Thoracic aorta (tissue), 2 donors: ENCODE measurements at places on chromosomes 4 and X.

GRCh38 chr4:71004281-71004851 is 10.9 kb downstream of the DCK start:
- DNase-seq = no peak

DNA sequence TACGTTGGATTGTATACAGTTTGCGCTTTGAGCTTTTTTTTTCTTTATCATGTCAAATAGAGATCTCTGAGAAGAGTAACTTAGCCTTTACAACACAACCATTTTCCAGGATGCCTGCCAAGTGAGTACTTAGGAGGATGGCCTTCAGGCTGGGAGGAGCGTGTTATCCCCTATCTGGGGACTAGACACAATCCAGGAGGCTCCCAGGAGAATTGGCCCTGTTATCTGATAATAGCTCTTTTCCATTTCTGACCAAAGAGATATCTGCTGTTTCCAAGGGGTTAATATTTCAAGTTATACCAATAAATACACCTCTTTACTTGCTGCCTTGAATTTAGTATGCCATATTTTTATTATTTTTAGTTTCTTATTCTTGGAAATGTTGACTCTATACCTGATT is 169.5 kb upstream of the SMARCAD1 start:
- DNase-seq = no peak

- DNase-seq = no peak
Observed at GRCh38 chr4:36081185-36081584, 163.1 kb downstream of the ARAP2 start.

GRCh38 chr4:184282895-184283654 is 65.4 kb upstream of the ENPP6 start:
- DNase-seq = no peak

- no peak for DNase-seq
Observed at GRCh38 chr4:157558016-157558415, 337.5 kb downstream of the GRIA2 start.

DNA sequence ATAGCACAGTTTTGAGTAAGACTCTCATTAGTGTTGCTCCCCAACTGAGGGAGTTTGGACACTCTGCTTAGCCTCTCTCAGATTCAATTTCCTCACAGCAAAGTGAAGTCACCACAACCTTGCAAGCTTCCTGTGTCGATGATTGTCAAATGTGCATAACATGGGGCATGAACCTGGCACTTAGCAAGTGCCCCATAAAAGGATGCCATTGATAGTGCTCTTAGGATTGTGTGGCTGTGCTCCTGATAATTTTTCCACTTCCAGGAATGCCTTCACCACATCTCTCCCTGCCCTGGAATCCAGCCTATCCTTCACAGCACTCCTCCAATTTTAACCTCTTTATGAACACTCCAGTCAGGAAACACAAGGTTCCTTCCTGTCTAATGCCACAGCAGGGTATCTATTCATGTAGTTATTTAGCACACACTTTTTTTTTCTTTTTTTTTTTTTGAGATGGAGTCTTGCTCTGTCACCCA is 309.4 kb downstream of the PPP3CA start:
- DNase-seq = no peak

DNA sequence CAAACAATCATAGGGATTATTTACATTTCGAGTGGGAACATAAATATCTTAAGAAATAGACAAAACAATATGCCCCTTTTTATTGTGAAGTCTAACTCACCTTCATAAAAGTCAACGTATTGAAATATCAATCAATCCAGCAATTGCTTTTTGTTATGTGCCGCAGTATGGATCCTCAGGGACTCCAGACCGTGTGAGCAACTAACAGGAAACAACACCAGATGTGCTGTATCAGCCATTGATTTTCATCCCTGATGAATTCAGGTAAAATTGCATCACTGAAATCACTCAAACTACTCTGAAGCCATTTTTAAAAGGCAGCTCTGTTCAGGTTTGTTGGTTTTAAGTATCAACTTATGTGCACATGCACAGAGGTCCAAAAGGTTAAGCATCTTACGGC is 197.3 kb upstream of the FAT1 start:
- no peak for DNase-seq

- DNase-seq = no peak
Observed at GRCh38 chr4:95362906-95363558, 185.7 kb downstream of the UNC5C start.

GRCh38 chr4:2535376-2536192 is 863 bp upstream of the FAM193A start:
- DNase-seq = peak; percentile 33

DNA sequence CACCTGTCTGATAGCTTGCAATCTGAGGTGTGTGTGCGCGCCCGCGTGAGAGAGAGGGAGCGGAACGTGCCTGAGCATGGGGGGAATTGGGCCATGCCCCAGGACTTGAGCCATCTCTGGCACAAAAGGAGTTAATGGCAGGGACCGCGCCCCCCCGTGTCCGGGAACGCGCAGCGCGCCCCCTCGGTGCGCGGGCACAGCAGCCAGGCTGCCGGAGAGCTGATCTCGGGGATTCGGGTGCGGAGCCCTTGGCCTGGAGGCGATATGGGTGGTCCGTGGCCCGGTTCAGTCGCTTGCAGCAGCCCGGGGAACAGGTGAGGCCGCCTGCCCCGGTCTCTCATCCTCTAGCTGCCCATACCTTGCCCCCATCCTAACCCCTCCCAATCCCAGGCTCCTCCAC is at the start of gene NLGN3:
NLGN3 (plus strand) TSS at position 191 of the 400 bp plus-strand sequence. CDS start 2,909 bp downstream, outside the sequence.
- no peak for DNase-seq

DNA sequence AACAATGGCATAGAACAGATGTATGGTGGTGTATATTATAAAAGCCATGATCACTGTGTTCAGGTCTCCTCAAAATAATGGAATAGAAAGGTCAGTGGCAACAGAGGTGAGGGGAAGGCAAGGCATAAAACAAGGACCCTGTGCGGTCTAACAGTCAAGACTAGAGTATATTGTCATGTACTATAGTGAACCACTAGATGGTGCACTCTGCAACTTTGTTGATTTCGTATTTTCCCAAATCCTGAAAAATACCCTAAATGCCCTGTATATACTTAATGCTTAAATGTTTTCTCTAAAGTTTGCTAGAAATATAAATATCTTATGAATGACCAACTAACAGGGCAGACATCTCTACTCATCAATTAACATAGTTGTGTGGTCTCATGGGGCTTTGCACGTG is 453.0 kb downstream of the PCDH11X start:
- no peak for DNase-seq

DNA sequence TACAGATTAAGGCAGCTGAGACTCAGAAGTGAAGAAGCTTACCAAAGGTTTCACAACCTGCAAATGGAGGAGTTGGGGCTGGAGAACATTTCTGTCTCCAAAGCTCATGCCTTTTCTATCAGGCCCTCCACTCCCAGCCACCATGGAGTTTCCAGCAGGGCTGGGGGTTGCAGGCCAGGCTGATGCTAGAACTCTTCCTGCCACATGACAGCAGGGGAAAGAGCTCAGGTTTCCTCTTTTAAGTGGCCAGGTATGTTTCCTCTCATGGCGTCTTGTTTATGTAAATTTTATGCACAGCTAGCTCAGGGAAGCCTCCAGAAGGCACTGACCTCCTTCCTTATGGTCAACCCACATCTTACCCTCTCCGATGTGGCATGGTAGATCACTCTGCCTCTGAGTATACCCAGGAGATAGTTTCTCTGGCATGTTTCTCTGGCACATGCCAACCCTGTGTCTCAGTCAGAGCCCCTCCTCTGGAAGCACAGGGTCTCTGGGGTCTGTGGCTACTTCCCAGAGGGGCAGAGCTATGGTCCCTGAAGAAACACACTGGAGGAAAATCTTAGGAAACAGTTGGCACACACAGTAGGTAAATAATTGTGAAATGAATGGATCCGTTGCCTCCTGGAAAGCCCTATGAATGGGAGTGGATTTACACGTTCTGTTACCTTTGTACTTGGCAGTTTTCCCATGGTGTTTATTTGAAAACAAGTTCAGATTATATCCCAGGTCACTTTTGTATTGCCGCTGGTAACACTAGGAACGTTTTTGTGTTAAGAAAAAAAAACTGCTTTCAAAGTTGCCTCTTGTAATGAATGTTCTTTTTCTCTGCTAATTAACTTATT is 28.9 kb downstream of the PDK3 start:
- no peak for DNase-seq

- DNase-seq = no peak
Observed at GRCh38 chr4:177528620-177529019, 86.4 kb upstream of the AGA start.

- DNase-seq = no peak
Observed at GRCh38 chrX:109742722-109743121, 9.7 kb upstream of the ACSL4 start.

GRCh38 chr4:74440356-74440755 is 4.6 kb upstream of the AREG start:
- no peak for DNase-seq

GRCh38 chrX:136497556-136498052 is at the start of gene HTATSF1:
Gene HTATSF1 (plus strand): TSS chrX:136497592. CDS start chrX:136497685, 93 bp downstream.
- no peak for DNase-seq

GRCh38 chr4:13917015-13917414 is 289.5 kb upstream of the BOD1L1 start:
- no peak for DNase-seq

- DNase-seq = no peak
Observed at GRCh38 chrX:20373063-20373462, 106.4 kb upstream of the RPS6KA3 start.

DNA sequence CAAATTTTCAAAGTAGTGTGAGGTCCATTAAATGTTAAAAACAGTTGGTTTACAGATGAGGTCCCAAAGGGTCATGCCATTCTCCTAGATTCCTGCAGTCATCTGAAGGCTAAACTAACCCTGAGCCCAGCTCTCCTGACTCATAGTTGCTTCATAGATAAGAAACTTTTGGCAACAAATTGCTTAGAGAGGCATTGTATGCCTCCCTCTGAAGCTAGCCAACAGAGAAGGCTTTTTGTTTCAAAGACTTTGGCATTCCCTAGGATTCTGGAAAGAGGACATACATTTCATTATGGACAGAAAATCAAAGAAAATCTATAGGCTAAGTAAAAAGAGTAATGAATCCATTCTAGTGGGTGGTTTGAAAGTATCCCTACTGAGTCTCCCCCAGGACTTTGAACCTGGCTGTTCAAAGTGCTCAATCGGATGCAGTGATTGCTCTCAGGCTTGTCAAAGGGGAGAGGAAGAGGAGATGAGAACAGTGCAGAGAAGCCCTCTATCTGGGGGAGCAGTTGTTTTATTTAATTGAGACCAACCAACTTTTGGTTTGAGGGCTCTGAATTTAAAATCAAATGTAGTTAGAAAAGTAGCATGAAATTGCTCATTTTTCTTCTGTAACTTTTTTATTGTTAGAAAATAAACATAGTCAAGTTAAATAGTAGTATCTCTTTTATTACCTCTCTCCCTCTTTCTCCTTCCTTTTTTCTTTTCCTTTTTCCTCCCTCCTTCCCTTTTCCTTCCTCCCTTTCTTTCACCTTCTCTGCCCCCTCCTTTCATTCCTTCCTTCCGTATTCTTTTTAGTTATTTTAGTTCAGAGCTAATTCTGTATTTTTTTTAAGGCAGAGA is 72.3 kb upstream of the ZNF518B start:
- no peak for DNase-seq

DNA sequence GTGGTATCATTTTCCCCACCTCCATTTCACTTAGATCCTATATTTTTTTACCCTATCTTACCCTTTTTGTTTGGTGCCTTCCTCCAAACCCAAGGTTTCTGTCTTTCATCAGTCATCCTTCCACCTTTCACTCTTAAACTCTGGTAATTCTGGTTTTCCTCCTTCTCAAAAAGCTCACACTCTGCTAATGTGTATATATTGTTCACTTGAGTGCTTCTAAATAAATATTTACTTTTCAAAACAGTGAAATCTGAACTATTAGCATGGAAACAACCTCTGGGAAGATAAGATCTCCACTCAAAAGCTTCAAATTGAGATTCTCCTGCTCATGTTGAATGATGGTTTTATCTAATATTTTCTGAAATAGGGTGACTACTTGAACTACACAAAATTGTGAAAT is 21.5 kb downstream of the XIAP start:
- no peak for DNase-seq

DNA sequence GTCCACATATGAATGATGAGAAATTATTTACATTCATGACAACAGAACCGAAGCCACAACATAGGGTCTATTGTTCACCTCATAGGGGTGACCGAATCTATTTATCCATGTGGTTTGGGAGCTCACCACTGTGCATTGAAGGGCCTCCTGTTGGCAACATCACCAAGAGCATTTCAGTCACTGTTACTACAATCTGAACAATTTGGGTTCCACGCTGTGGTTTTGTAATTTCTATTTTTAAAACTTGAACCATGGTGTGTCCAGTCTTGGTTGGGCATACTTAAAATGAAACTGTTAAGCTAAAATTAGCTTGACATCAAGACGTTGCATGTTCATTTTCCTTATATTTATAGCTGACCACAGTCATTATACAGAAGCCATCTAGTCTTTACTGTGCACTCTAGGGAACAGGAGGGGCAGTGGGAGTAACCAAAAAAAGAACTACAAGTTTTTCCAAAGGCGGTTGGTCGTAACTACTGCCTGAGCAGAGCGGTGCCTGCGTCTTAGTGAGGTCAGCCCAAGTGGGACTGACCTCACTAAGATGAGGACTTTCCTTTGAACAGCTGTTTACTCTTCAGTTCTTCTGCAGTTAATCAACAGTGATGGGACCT is 192.1 kb downstream of the SPRY1 start:
- no peak for DNase-seq

- no peak for DNase-seq
Observed at GRCh38 chr4:140122891-140123290, 31.1 kb downstream of the MAML3 start.

- DNase-seq = no peak
Observed at GRCh38 chrX:69616457-69617203, 717 bp downstream of the EDA start.

DNA sequence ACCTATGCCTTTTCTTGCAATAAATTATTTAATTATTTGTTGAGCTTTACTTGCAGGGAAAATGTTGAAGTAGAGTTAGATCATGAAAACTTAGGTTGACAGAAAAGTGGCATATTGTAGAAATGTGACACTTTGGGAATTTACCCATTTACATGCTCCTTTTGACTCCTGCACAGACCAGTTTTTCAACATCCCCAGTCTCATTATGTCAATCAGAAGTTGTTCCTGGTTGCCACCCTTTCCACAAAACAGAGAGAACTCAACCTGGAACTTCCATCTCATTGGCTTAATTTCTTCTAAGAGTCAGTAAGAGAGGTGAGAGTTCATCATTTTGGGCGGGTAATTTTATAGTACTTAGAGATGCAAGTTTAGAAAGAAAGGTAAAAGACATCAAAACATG is 284.6 kb upstream of the ANKRD50 start:
- no peak for DNase-seq

GRCh38 chrX:3777416-3777815 is 64.0 kb upstream of the PRKX start:
- no peak for DNase-seq

GRCh38 chr4:64144994-64145393 is 264.3 kb downstream of the TECRL start:
- DNase-seq = no peak

DNA sequence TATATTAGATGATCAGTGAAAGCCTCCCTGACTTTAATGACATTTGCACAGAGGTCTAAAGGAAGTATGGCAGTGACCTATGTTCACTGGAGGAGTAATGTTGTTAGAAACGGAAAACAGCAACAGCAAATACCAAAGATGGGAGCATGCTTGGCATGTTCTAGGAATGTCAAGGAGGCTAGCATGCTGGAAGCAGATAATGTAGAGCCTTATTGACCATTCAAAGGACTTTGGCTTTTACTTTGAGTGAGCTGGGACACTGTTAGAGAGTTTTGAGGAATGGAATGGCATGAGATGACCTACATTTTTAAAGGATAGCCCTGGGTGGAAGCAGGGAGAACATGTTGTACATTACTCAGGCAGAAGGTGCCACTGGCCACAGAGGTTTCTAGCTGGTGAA is 6.0 kb downstream of the RPA4 start:
- no peak for DNase-seq
